ENCODE measurements at places on chromosomes 12 and 14. TPM values are rescaled to one million over a fixed set of nuclear protein-coding genes. Genes with fewer than 3 reads are reported as not detected.

DNA sequence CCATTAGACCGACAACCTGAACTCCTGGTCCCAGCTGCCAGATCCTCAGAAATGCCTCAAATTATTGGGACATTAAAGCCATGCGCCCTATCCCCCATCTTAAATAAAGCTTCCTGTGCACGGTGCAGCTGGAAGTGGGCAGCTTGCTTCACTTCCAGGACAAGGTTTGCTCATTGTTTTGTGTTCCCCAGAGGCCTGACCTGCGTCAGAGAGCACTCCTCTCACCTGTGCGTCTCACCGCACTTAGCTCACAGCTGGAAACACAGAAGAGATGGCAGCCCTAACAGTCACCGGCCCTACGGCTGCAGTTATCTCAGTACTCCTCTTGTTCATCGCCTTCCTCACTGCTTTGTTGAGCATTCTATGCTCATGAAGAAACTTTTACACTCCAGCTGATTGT is 135.5 kb downstream of the ANO2 start:
- DNase-seq = no peak
- peaks cover 4% of the 10 kb centered on the region for H3K27me3 ChIP-seq
- peaks cover 11% of the 10 kb centered on the region for H3K4me1 ChIP-seq

The KRT6A gene
- 0.54 TPM for polyA plus RNA-seq

- no peaks in the 10 kb centered on the region for H3K4me1 ChIP-seq
- H3K36me3 ChIP-seq = no peaks in the 10 kb centered on the region
- H3K27me3 ChIP-seq = no peaks in the 10 kb centered on the region
- DNase-seq = no peak
Observed at GRCh38 chr14:80445605-80446004, 234.3 kb upstream of the DIO2 start.

The ACSM4 gene
- not detected for polyA plus RNA-seq

The TMTC2 gene
- polyA plus RNA-seq = 1.5 TPM

GRCh38 chr14:31395572-31396205 is 24.7 kb downstream of the HEATR5A start:
- no peaks in the 10 kb centered on the region for H3K4me1 ChIP-seq
- H3K27ac ChIP-seq = no peak overlapping the region
- H3K36me3 ChIP-seq = no peaks in the 10 kb centered on the region
- DNase-seq = no peak
- no peak overlapping the region for H3K4me3 ChIP-seq

- H3K4me1 ChIP-seq = peaks cover 3% of the 10 kb centered on the region
- H3K36me3 ChIP-seq = no peaks in the 10 kb centered on the region
- H3K4me3 ChIP-seq = no peak within 1 kb of the TSS
- H3K27ac ChIP-seq = peak within 1 kb of the TSS; percentile 76
- no peaks in the 10 kb centered on the region for H3K27me3 ChIP-seq
Observed at GRCh38 chr14:81400202-81400678, at the start of gene STON2. TSS of gene STON2 (minus strand) at chr14:81400324. CDS start at chr14:81398382, 1,942 bp downstream.

GRCh38 chr12:106729611-106730010 is 44.9 kb upstream of the RIC8B start:
- H3K27ac ChIP-seq = no peak overlapping the region
- H3K4me1 ChIP-seq = no peaks in the 10 kb centered on the region
- no peak overlapping the region for H3K4me3 ChIP-seq

- no peaks in the 10 kb centered on the region for H3K36me3 ChIP-seq
- H3K4me1 ChIP-seq = no peaks in the 10 kb centered on the region
- no peak overlapping the region for H3K4me3 ChIP-seq
- no peak overlapping the region for H3K27ac ChIP-seq
Observed at GRCh38 chr14:56996721-56997399, 186.6 kb upstream of the OTX2 start.

GRCh38 chr12:101761350-101761749 is 22.1 kb upstream of the SYCP3 start:
- H3K27ac ChIP-seq = no peak overlapping the region
- DNase-seq = no peak
- H3K27me3 ChIP-seq = no peaks in the 10 kb centered on the region
- no peak overlapping the region for H3K4me3 ChIP-seq
- H3K36me3 ChIP-seq = no peaks in the 10 kb centered on the region

DNA sequence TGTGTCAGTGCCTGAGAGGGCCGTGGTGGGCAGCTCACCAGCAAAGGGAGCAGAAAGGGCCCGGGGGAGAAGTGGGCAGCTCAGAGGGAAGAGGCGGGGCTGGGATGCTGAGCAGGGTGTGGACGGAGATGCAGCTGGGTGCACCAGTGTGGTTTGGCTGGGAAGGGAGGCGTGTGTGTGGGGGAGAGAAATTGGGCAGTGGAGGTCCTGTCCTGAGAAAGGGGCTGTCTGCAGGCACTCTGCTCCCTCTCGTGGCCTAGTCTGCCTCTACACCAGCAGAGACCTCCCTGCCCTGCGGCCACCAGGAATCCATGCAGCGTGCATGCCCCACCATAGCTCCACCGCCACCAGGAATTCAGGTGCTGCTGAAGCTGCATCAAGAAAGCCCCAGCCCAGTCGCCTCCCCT is 6.4 kb downstream of the TMEM121 start:
- no peak overlapping the region for H3K4me3 ChIP-seq
- H3K36me3 ChIP-seq = no peaks in the 10 kb centered on the region
- no peak overlapping the region for H3K27ac ChIP-seq
- H3K27me3 ChIP-seq = no peaks in the 10 kb centered on the region
- no peaks in the 10 kb centered on the region for H3K4me1 ChIP-seq
